ENCODE measurements at places on chromosomes 7 and 10. TPM values are rescaled to one million over a fixed set of nuclear protein-coding genes. Genes with fewer than 3 reads are reported as not detected.

The EPO gene
- not detected for total RNA-seq

The ENTPD1 gene
- total RNA-seq: not detected

The CCAR1 gene
- total RNA-seq: 69.4 TPM

The GIMAP5 gene
- not detected for total RNA-seq

GRCh38 chr10:70604106-70604505, 1.6 kb upstream of the PRF1 start:
- H3K27ac ChIP-seq: no peak overlapping the region
- H3K4me1 ChIP-seq: no peaks in the 10 kb centered on the region
- peaks cover 27% of the 10 kb centered on the region for H3K27me3 ChIP-seq
- no peak for DNase-seq

GRCh38 chr7:70420381-70420662, 711.6 kb upstream of the GALNT17 start:
- H3K4me1 ChIP-seq: no peaks in the 10 kb centered on the region
- H3K27me3 ChIP-seq: peaks cover 1% of the 10 kb centered on the region
- H3K27ac ChIP-seq: no peak overlapping the region
- H3K4me3 ChIP-seq: no peak overlapping the region

DNA sequence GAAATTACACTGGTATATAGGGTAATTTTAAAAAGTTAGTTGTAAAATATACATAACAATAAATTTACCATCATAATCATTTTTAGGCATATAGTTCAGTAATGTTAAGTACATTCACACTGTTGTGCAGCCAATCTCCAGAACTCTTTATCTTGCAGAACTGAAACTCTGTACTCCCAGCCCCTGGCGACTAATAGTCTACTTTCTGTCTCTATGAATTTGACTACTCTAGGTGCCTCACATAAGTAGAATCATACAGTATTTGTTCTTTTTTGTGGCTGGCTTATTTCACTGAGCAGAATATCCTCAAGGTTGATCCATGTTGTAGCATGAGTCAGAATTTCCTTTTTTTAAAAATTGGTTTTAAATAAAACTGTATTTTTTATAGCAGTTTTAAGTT, 41.4 kb downstream of the NRF1 start:
- H3K4me3 ChIP-seq: no peak overlapping the region
- DNase-seq: no peak
- no peak overlapping the region for H3K27ac ChIP-seq
- peaks cover 39% of the 10 kb centered on the region for H3K4me1 ChIP-seq
